ENCODE measurements at places on chromosomes 16 and 17.

DNA sequence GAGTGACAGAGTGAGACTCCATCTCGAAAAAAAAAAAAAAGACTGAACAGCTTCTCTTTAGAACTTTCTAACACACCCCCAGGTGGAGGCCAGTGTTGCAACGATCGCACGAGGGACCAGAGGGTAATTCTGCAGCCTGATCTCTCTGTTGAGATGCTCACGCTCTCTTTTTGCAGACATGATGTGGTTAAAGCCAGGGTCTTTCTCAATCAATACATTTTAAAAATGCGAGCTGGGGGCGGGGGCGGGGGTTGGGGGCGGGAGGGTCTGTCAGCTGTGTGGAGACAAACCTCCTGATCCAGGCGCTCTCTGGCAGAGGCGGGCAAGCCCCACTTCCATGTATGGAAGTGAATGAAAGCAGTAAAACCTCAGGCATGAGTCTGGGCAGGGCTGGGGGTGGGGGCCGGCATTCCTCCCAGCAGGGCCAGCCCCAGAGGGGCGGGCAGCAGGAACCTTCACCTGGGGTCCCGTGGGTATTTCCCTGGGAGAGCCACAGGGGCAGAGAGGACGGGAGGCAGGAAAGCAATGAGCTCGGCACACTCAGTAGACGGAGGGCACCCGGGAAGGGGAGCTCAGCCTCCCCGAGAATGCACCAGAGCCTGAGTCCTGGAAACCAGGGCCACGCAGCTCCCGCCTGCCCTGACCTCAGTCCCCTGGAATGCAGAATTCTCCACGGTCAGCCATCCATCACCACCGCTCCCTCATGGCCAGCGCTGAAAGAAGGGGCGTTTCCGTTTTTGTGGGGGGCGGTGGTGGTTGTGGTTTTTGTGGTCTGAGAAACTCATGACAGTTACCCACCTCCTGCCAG, 28.0 kb downstream of the NXN start:
- peak; percentile 85 for DNase-seq

DNA sequence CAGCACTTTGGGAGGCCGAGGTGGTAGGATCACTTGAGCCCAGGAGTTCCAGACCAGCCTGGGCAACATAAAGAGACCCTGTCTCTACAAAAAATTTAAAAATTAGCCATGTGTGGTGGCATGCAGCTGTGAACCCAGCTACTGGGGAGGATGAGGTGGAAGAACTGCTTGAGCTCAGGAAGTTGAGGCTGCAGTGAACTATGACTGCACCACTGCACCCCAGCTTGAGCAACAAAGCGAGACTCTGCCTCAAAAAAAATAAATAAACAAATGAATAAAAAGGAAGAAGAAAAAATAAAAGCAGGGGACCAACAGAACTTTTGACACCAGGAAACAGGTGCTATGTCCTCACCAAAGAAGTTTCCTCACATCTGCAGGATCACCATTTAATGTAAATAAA, 14.2 kb downstream of the TERF2 start:
- DNase-seq, result no peak

DNA sequence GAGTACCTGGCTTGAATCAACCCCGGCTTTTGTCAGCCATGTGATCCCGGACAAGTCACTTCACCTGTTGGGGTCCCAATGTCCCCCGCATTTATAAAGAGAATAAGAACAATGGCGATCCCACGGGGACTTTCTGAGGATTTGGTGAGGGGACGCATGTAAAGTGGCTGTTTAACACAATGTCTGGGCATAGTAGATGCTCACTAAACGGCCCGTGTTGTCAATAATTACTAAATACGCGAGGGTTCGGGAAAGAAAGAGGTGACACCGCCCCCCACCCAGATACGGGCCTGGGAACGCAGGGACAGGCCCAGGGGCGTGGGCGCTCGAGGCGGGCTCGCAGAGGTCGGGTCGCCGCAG, 1.8 kb downstream of the SYNGR3 start:
- no peak for DNase-seq

DNA sequence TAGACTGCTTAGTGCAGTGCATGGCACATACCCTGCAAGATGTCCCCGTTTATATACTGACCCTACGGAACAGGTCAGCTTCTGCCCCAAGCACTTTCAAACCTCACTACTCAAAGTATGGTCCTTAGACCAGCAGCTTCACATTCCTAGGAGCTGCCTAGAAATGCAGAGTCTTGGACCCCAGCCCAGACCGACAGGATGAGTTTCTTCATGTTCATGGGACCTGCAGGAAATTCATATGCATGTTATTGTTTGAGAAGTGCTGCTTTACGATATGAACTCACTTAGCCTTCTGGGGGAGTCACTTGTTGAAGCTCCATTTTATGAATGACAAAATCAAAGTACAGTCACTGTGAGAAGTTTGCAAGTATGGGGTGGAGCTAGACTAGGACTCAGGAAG, 82.6 kb downstream of the DYNLRB2 start:
- no peak for DNase-seq

- DNase-seq, result peak; percentile 93
Measured at GRCh38 chr17:27654654-27655524, 23.9 kb downstream of the LGALS9 start.

DNA sequence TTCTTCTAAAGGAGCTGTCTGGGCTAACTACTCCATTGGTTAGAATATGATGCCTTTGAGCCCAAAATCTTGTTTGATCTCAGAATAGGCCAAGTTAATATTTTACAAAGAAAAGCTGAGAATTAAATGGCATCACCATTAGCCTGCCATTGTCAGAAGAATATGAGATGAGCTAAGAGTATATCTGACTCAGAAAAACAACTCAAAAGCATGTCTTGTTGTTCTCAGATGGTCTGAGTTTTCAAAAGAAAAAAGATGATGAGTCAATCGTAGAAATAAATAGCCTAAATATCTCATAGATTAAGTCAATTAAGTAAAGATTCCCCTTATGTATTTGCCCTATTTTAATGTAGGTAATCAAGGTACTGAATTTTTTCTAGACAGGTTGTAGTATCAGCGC, 197.1 kb upstream of the TBX2 start:
- DNase-seq, result no peak

DNA sequence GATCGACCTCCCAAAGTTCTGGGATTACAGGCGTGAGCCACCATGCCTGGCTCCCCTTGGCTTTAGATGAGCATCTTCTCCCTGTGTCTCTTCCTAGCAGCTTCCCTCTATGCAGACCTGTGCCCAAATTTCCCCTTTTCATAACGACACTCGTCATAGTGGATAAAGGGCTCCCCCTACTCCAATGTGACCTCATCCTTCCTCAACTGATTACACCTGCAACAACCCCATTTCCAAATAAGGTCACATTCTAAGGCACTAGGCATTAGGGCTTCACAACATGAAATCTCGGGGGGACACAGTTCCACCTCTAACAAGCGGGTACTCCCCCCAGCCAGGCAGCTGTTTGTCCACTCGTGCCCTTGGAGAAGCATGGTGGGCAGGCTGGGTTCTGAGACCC, 10.3 kb downstream of the KIF19 start:
- DNase-seq, result no peak

DNA sequence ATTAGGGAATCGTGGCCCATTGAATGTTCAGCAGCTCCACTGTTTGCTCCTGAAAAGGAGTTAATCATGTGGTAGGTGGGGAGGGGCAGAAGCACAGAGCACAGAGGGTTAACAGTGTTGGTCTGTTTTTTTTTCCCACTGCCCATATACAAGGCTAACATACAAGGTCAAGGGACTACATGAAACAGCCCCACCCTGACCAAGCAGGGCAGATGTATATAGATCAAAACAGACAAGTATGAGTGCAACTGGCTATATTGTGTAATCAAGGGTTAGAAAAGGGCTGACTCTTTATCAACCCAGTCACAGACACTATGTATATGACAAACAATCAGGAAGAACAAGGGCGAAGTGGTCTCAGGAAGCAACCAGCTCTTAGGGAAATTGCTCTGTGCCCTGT, 186.6 kb upstream of the CDH11 start:
- DNase-seq, result no peak

All from GM23338 (cell line).